ENCODE measurements at places on chromosomes 7 and 10.

GRCh38 chr10:88499569-88500470 is 83.3 kb downstream of the RNLS start:
- no peak for DNase-seq

DNA sequence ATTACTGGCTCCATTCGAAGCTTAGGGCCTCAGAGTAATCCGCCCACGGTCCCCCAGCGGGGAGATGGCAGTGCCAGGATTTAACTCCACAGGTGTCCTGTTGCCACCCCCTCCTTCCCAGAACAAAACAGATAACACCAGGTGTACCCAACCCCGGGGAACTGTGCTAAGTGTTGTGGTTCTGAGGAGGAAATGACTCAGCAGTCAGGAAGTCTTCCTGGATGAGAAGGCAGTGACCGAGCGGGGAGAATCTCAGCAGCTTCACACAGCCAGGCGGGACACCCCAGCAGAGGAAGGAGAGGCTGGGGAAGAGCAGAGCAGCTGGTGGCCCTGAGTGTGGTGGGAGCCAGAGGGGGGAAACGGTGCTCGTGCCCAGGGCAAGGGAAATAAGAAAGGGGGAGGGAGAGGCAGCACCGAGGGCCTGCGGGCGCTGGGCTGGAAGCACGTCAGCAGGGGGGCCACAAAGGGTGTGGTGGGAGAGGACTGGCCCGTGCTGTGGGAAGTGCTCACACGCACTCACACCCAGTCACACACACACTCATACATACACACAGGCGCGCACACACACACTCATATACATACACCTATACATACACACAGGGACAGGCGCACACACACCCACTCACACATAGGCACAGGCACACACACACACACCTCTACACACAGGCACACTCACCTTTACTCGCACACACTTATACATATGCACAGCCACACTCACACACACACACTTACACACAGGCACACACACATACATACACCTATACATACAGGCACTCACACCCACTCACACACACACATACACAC is 59.8 kb upstream of the CHST15 start:
- no peak for DNase-seq

GRCh38 chr10:94240491-94240890 is 122.2 kb downstream of the NOC3L start:
- no peak for DNase-seq

DNA sequence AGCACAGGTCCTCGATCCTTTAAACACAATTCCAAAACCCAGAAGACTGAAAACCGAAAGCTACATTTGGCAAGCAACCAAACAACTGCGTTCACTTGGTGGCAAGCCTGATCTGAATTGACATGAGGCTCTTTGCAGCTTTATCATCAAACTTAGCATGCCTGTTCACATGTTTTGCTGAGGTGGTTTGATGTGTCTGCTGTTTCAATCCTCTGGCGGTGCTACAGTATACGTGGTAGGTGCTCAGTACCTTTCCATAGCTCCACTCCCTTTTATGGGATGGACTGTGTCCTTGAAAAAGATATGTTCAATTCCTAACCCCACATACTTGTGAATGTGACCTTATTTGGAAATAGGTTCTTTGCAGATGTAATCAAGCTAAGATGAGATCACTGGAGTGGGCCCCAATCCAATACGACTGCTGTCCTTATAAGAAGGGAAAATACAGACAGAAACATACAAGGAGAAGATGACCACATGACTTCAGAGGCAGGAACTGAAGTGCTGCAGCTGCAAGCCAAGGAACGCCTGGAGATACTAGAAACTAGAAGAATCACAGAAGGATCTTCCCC is 33.4 kb downstream of the CCDC6 start:
- DNase-seq = no peak

GRCh38 chr7:26627891-26628341 is 236.5 kb downstream of the SKAP2 start:
- DNase-seq = no peak

GRCh38 chr7:96284835-96285234 is 37.1 kb downstream of the SLC25A13 start:
- no peak for DNase-seq

GRCh38 chr7:1725199-1725690 is 55.2 kb downstream of the ELFN1 start:
- DNase-seq = no peak

DNA sequence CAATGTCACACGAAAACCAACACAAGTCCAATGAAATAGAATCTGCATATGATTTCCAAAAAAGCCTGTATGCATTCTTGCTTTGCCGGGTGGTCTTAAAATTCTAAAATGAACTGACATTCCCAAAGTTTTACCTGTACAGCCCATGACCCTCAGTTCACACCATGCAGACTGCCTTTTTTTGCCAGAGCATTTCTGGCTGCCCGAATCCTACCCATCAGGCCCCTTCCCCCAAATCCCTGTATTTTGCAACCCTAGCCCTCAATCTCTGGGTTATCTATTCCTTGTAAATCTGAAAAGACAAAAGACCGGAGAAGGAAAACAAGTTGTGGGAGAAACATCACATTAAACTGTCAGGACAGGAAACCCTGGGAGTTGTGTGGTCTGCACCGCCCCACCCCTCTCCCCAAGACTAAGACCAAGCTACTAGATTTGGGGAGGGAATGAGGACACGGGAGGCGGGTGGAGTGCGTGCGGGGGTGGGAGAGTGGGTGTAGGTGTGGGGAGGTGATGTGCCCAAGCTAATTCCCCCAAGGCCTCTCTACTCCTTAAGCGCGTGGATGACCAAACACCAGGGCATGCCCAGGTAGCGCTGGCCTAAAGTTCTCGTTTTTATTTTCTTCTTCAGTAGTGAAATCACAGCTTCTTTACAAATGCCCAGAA is 1.4 kb downstream of the JCAD start:
- DNase-seq = no peak

GRCh38 chr10:78450239-78450638 is 416.6 kb downstream of the RPS24 start:
- no peak for DNase-seq

GRCh38 chr10:17021656-17022465 is 107.8 kb downstream of the CUBN start:
- no peak for DNase-seq

DNA sequence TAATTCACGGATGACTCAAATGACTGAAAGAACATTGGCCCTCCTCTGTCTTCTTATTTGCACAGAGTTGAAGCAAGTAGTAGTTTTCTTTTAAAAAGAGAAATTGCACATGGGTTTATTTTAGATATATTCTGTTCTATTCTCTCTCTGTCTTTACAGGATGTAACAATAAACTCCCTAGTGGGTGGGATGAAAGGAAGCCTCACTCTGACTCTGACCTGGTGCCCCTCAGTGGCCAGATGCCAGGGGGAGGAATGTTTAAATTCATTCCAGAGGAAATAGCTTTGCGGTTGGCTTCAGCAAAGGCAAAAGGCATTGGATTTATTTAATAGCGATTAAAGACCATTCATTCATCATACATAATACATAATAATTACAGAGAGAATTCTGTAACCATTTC is 156.4 kb upstream of the MTPN start:
- DNase-seq = no peak

GRCh38 chr10:24496906-24497305 is 226.8 kb downstream of the ARHGAP21 start:
- no peak for DNase-seq

GRCh38 chr10:79116801-79117723 is 48.3 kb downstream of the ZMIZ1 start:
- DNase-seq = no peak

DNA sequence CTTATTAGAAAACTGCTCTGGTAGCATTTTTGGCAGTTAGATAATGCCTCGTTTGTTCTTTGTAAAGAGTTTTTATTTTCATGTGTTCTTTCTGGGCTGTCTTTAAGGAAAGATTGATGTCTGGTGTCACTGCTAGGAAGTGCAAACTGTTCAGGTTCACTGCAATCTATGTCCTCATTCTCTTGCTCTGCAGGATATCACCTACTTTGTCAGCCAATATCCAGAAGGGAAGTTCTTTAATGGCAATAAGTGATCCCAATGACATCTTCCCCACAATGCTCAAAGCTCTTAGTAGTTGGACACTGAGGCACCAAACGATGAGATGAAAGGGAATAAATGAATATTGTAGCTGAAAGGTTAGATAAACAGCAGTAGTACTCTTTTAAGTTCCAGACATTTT is 115.1 kb downstream of the AGMO start:
- no peak for DNase-seq

GRCh38 chr7:133869556-133869955 is 257.6 kb upstream of the LRGUK start:
- no peak for DNase-seq

DNA sequence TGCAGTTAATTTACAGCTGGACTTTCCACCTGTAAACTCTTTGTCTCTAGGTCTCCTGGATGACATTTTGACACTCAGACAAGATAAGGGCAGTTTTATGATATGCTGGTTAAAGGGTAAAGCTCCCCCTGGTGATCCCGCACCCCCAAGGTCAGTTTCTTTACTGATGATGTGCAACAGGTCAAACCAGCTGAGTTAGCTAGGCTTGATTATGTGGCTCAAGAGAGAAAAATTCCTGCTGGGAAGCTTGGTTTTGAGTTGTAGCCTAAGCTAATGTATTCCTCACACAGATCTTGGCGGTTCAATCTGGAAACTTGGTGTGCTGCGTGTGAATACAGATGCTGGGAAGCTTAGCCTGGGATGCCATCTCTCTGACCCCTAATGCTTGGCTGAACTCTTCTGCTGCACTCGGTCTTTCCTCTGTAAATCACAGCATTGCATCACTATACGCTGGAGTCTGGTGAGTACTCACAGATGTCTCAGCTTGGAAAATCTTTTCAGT is 11.4 kb upstream of the AKR1D1 start:
- no peak for DNase-seq

DNA sequence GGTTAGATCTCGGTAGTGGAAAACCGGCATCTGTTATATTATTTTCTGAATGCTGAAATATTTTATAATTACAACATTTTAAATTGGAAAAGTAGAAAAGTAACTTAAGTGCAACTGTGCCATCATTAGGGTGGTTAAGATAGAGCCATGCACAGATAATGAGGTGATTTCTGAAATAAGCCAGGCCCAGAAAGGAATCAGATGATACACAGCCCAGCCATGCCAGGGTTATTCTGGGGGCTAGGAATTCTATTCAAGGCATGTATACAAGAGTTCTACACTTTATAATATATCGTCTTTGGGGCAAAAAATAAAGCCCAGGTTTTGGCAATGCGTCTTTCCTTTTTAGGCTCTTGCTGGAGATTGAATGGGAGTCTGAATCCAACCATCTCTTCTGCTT is 128.7 kb downstream of the ITGB8 start:
- no peak for DNase-seq

GRCh38 chr10:102072673-102073527 is 7.8 kb downstream of the HPS6 start:
- DNase-seq = peak; percentile 70

DNA sequence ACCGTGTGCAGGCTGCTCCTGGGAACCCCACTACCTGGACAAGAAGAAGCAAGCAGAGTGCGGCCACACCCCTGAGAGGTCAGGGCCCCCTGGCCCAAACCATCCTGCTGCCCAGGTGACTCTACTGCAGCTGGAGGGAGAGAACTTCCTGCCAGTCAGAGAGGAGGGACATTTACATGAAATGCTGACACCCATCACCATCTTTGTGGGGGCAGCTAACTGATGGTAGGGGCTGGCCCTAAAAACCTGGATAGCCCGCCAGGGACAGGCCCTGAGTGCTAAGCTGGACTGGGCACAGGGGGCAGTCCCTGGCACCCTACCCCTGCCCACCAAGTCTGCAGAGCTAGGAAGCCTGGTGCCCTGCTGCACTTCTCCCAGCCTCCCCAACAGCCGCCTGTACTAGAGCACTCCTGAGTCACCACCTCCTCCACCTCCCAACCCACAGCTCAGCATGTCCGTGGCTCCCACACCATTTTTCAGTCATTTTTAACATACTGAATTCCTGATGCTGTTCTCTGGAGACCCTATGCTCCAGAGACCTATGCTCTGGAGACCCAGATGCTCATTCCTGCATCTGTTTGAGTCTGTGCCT is 27.5 kb downstream of the DPCD start:
- DNase-seq = no peak

All from stimulated activated CD8-positive, alpha-beta memory T cell treated with anti-CD3 and anti-CD28 coated beads, Interleukin-4, amount 100 ng/mL, for 1 hour (primary cell).